ENCODE measurements at places on chromosomes 3 and 15.
A peak's percentile ranks its signal among the peaks of the same experiment; 100 is the strongest.

DNA sequence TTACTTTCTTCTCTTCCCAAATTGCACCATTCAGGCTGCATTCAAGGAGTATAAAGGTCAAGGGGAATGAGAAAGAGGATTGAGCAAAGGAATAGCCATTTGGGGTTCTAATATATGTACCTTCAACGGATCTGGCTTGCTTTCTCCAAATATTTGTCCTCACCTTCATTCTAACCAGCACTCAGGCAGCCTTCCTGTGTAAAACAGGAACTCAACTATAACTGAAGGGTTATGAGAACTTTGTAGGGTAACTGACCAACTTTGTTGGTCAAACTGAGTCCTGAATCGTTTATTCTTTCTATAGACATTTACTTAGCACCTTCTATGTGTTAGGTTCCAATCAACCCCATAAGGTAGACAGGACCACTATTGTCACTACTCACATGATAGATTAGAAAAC, 5.1 kb upstream of the CPOX start:
- no peak for DNase-seq

- no peak for DNase-seq
Measured at GRCh38 chr15:98805434-98806274, 157.3 kb downstream of the IGF1R start.

DNA sequence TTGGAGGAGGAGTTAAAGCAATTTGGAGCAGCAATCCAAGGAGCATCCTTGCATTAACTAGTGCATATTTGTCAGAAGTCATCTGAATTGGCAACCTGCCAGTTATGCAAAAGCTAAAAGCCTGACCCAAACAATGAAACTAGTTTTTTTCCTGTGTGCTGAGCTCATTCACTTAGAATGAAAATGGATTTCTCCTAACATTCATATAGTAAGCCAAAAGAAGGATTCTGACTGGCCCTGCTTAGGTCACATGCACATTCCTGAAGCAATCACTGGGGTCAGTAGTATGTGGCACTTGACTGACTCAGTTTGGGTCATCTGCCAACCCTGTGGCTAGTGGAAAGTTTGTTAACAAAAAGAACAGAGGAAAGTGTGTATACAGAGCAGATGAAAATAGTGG, 30.5 kb downstream of the OXSM start:
- no peak for DNase-seq

- DNase-seq = peak; percentile 96
Measured at GRCh38 chr3:193711964-193712598, 119.1 kb downstream of the OPA1 start.

- no peak for DNase-seq
Measured at GRCh38 chr15:57090496-57090859, 172.0 kb downstream of the TCF12 start.

DNA sequence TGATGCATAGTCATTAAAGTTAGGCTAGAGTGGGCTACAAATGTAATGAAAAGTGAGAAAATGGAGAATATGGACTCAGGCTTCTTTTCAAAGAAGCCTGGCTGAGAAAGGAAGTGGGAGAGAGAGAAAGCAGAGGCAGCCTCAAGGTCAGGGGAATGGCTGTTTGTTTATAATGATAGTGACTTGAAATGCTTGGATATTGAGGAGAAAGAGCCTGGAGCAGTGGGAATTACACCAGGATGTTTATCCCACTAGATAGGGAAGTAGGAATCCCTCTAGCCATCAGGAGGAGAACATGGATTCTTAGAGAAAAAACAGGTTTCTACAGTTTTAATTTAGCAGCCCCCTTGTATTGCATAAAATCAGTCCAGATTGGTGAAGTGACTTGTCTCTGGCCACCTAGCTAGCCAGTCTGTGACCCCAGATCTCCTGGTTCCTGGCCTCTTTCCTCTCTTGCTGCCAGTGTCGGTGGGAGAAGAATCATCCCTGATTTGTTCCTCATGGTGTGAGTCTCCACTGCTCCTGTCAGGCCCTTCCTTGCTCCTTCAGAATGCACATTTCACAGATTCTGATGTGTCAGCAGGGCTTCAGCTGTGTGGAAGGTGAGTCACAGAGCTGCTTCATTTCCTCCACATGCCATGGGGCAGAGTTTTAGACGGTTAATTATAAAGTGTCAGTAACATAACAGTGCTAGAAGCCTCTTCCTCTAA, 32.9 kb downstream of the SEMA6D start:
- DNase-seq = no peak

GRCh38 chr3:149095487-149095886, 9.2 kb upstream of the HLTF start:
- no peak for DNase-seq

GRCh38 chr3:43728476-43728875, 37.7 kb downstream of the ABHD5 start:
- no peak for DNase-seq

Data from NCI-H510A treated with DMSO at 0.1 percent for 48 hours (cell line).